ENCODE measurements at places on chromosomes 7 and 10.

- DNase-seq = no peak
Observed at GRCh38 chr7:42207420-42207819, 29.6 kb downstream of the GLI3 start.

GRCh38 chr7:20220293-20220761, 3.1 kb upstream of the MACC1 start:
- no peak for DNase-seq

DNA sequence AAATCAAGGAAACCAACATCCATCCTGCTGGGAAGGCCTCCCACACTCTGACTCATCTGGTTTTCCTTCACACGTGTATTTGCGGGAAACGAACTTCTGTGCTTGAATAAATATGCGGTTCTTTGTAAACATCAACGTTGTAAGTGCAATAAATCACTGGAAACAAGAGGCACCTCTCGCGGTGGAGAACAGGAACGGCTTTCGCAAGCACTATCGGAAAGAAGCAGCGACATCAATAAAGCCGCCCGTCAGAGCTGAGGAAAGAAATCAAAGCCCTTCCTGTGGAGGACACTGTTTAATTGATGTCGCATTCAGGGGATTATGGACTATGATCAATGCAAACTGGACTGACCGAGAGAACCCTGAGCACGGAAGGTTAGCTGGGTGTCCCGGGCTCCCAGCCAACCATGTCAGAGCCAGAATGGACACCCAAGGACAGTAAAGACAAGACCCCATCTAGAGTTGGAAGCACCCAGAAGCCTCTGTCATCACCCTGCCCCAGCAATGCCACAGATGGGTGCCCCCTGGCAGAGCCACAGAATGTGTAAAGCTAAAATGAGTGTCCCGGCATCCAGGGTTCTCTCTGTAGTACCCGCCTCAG, 37.6 kb downstream of the OAT start:
- DNase-seq = no peak

DNA sequence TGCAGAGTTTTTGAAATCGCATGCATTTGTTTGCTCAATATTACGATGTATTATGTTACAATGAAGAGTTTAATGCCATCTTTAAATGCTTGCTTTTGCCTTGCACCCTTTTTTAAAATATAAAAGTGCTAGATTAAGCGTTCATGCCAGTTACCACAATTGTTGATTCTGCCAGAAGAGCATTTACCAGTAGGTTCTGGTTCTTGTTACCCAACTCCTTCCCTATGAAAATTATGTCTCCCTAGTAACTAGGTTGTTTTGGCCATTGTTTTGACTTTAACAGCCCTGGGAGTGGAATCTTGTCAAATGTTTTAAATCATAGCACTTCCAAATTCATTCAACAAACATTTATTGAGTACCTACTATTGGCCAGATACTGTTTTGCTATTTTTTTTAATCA, 32.8 kb upstream of the CDK14 start:
- DNase-seq = no peak

DNA sequence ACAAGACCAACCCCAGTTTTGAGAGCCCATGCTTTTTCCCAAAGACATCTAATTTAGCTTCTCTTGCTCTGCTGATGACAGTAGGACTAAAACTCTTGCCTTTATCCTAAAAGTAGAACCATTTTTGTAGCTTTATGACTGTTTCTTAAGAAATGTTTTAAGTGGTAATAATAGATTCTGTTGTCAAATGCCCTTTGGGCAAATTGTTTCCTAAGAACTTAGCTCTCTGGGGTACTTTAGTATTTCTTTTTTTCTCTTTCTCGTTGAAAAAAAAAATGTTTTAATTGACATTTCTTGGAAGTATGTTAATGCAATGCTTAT, 157.4 kb downstream of the ARID5B start:
- no peak for DNase-seq

DNA sequence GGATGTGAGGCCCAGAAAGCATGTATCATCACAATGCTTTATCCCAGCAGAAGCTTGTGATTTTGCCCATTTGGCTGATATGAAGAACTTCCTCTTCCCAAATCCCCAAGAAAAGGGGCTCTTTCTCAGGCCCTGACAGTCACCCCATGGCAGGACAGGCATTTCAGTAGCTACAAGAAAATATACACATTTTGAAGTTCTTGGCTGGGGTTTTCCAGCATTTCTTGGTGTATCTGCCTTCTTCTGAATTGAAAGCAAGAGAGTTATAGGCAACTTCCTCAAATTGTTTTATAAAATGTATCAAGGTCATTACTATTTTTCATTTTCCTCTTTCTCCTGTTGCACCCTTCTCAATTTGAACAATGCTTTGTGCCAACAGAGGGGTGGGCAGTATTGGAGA, 63.3 kb upstream of the PDLIM1 start:
- DNase-seq = no peak

DNA sequence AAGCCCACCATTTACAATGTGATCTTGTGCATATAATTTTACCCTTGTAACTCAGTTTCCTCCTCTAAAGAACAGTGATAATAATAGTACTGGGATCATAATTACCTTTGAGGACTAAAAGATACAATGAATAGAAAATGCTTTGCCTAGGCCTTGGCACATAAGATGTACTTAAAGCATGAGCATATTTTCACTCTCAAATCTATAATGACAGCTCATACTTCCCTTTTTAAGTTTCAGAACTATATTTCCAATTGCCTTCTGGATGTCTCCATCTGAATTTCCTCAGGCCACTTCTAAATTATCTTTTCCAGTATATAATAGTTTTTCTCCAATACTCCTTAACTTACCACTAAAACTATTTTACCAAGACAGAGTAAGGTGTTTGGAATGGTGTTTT, 13.3 kb upstream of the ITGB8 start:
- no peak for DNase-seq

DNA sequence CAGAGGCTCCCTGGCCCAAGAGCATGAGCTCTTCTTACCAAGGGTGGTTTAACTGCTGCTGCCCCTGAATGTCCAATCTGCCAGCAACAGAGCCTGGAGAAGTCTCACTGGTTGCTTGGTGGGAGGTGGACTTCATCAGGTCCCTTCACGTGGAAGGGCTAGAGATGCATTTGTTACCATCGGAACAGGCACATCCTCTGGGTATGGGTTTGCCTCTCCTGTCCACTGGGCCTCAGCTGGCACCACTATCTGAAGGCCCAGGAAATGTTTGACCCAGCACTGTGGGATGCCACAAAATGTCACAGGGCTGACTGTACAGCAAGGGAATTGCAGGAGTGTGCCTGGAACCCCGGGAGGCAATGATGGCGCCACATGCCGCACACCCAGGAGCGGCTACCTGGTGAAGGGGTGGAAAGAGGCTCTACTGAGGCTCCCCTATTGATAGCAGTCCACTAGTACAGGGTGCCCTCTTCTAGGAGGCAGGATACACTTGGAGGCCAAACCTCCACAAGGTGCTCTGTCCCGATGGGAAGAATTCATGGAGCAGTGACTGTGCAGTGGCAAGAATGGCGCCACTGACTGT, 603.1 kb upstream of the MGMT start:
- no peak for DNase-seq

DNA sequence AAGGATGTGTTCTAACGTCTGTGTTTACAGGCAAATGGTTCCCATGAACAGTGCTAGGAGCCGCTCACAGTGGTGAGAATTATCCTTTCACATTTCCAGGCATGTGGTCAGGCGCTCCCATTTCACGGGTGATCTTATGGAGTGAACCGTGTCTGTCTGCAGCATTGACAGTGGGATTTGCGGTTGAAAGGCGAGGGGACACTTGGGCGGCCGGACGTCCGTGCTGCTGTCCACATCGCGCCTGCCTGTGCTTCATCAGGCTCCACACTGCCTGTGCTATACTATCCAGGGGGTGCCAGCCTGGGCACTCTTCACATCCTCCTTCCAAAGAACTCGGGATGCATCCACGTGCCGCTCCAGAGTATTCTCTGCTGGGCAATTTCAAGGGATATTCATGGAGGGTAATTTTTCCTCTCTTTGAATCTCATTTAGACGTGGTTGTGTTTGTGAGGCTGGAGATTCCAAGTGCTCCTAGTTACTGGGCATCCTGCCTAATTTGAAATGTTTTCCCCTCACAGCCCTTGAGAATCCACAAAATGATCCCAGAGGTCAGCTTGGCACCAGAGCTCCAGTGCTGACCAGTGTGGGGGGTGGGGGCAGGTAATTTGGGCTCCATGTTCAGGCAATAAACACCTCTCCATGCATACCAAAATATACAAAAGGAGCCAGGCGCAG, 61.9 kb upstream of the EBF3 start:
- no peak for DNase-seq

DNA sequence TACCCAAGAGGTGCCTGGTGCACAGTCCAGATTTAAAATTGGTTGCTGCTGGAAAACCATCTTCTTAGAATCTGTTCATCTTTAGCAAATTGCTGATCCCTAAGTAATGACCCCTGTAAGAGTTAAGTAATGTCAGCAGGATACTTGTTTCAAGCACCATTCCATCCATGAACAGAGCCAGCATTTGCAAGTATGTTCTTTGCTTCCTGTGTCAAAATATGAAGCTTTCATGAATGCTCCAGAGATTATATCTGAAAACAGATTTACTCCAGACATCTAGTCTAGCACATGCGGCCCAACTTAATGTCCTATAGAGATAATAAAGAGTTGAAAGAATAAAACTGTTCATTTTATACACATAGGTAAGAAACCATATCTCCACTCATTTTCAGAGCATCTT, 98.7 kb upstream of the ZNF438 start:
- DNase-seq = no peak

DNA sequence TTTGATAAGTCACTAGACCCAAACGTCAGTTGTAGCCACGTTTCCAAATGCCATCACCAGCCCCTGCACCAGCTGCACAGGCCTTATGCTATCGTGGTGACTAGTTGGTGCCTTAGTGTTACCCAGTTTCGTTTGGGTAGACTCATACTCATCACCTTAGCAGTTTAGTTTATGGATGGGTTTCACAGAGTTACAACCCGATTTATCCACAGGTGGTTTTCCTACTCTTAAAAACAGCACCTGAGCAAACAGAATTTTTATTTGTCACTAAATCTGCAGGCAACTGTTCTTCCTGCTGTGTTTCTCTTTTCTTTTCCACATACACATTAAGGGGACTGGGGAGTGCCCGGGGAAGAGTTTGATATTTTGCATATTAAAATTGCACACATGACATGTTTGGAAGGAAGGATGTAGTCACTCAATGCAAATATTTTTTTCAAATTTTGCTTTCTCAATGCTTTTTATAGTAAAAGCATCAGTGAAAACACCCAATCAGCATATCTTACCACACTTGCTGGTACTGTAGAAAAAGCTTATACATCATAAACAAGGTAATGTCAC, 41.6 kb downstream of the PDSS1 start:
- no peak for DNase-seq

GRCh38 chr7:84474436-84474835, 279.8 kb upstream of the SEMA3A start:
- DNase-seq = no peak

DNA sequence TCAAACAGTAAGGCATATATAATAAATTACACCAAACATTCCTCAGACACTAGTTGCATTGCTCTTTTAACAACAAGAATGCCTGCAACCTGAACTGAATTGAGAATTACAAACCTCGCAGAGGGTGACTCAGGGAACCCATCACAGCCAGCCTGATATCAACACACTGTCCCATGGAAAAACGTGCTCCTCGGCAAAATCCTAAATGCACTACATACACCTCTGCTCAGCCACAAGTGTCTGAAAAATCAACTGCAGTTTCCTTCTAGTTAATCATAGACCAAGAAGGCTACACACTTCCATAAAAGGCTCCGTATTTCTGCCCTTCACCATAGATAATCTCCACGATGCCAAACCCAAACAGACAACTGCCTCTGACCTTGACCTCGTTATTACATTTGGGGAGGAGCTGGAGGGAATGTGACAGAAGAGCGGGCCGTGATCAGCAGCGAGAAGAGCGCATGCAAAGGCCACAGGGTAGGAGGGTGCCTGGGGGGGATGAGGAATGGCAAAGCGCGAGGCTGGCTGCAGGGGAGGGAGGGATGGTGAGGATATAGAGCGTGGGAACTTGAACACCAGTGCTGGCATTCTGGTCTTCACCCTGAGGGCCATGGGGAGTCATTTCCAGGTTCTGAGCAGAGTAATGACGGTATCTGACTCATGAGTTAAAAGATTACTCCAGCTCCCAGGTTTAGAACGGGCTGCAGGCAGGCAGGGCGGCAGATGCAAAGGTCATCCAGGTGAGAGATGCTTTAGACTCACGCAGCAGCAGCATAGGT, 201.9 kb upstream of the FRMD4A start:
- DNase-seq = no peak

DNA sequence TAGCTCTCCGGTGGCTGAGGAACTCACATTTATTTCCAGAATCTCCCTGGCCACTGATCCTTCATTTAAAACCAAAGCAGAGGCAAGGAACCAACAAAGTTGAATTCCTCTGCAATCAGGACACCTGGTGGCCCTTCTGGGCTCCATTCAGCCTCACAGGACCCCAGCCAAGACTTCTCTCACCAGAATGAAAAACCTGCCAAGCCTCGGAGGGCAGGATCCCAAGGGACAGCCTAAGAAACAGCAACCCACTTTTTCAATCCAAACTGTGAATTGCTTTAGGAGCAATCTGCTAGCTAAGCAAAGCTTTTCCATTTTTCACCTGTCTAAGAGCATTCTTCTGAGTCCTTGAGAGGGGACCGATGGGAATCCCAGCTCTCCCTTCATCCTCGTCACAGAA, 34.6 kb downstream of the OAT start:
- DNase-seq = no peak

GRCh38 chr10:103921248-103921647, 3.3 kb upstream of the STN1 start:
- DNase-seq = no peak

DNA sequence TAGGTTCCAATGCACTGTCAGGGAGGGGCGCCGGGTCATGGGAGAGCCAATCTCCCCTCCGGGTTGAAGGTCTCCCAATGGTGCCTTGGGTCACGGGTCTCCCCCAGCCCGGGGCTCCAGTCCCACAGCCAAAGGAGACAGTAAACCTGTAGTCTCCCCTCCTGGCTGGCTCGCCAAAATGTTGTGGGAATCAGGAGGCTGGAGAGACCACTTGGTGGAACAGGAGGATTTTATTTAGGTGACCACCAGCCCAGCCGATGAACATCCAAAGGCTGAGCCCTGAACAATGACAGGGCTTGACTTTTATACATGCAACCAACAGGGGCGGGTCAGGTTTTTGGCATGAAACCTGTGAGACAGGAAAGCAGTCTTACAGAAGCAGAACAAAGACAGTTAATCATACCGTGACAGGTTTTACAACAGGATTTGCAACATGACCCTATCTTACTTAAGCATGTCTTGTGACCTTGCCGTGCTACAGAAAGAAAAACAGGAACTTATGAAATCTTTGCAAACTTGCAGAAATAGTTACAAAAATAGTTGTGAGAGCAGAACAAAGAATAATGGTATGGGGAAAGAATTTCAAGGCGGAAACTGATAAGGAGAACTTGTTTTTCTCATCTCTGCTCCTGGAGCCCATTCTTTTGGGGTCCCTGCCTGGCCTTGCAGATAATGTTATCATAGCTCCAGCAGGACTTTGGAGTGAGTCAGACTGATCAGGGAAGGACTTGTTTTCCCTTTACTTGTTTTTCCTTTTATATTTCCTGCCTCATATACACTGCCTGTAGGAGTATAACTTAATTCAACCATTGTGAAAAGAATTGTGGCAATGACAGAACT, 7.1 kb downstream of the ERV3-1 start:
- DNase-seq = no peak

- no peak for DNase-seq
Observed at GRCh38 chr7:101910991-101911799, 93.8 kb downstream of the CUX1 start.
